DMS79 treated with DMSO at 0.1 percent for 48 hours (cell line): ENCODE measurements at places on chromosomes 5 and 9.

- DNase-seq = no peak
These were observed 95.0 kb upstream of the ACTBL2 start for GRCh38 chr5:57577432-57578175.

DNA sequence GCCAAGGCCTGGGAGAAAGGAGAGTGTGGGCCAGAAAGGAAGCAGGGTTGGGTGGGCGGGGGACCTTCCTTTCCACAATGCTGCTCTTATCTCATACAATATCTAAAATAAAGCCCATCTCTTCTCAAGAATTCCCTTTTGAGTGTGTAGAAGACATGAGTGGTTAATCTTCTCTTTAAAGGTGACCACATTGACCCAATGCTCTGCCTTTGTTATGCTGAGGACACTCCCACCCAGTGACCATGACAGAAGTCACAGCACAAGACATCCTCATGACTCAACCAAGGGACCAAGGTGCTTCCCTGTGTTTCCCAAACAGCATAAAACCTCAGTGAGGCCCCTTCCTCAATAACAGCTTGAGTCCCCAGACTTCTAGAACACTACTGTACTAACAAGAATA, 193.0 kb upstream of the ADAMTS16 start:
- no peak for DNase-seq

- DNase-seq = no peak
These were observed 9.7 kb upstream of the ANKDD1B start for GRCh38 chr5:75601567-75601966.

- peak; percentile 59 for DNase-seq
These were observed 126.2 kb upstream of the PLCXD3 start for GRCh38 chr5:41636605-41637004.

DNA sequence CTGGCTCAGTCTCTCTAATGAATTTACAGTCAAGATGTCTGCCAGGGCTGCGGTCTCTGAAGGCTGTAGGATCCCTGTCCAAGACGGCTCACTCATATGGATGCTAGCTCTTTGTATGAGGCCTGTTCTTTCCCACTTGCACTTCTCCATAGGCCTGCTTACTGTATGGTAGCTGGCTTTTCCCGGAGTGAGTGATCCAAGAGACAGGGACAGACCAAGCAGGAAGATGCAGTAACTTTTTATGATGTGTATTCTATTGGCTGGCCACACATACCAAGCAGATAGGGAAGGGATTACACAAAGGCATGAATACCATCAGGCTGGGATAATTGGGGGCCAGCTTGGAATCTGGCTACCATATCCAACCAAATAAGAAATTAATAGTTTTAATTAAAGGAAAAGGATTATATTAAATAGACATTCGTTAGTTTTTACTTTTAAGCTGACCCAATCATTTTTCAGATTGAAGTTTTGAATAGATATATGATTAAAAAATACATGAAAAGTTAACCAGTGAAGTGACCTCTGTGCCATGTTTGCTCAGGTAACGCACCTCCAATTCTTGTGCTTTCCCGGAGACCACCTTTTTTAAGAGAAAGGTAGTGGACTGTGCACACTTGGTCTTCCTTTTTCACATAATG, 20.6 kb downstream of the NSD1 start:
- no peak for DNase-seq

DNA sequence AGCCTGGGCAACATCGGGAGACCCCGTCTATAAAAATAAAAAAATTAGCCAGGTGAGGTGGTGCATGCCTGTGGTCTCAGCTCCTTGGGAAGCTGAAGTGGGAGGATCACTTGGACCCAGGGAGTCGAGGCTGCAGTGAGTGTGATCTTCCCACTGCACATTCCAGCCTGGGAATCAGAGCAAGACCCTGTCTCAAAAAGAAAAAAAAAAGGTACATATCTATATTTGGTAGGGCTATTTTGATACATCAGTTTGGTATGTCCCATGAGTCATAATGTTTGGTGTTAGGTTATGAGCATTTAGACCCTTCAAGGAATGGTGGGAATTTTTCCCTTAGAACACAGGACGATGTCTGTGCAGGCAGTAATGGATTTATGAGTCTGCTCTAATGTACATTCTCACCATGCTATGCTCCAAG, 55.3 kb upstream of the POU4F3 start:
- no peak for DNase-seq

- no peak for DNase-seq
These were observed 76.2 kb downstream of the NRG2 start for GRCh38 chr5:139966856-139967255.

GRCh38 chr5:145887217-145887616, 14.4 kb upstream of the GRXCR2 start:
- no peak for DNase-seq

GRCh38 chr9:123929177-123929869, 603 bp downstream of the DENND1A start:
- peak; percentile 20 for DNase-seq

- no peak for DNase-seq
These were observed 78.3 kb downstream of the LIFR start for GRCh38 chr5:38478166-38478565.
